Type B pancreatic cell (in vitro differentiated cells): ENCODE measurements at places on chromosomes 1 and 21.

DNA sequence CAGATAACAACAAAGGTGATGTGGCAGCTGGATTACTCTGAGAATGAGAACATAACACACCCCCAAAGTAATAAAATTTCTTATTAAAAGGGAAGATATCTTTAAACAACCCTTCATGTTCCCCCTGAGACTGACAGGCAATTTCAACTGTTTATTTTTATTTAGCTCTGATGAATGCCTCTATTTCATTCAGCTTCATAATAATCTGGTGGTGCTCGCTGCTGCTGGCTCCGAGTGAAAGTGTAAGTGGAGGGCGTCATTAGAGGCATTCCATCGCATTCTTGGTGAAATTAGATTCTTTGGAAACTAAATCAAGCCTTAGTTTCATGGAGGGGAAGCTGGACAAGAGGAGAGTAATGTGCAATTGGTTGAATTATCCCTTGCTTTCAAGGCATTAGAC lies 128.9 kb downstream of the GRIK1 start:
- DNase-seq = no peak
- no peaks in the 10 kb centered on the region for H3K36me3 ChIP-seq
- H3K27me3 ChIP-seq = no peaks in the 10 kb centered on the region
- H3K4me3 ChIP-seq = no peak overlapping the region

- no peak overlapping the region for H3K4me3 ChIP-seq
- peaks cover 24% of the 10 kb centered on the region for H3K4me1 ChIP-seq
- H3K27ac ChIP-seq = peak overlapping the region; percentile 16
- DNase-seq = no peak
- no peaks in the 10 kb centered on the region for H3K27me3 ChIP-seq
Measured at GRCh38 chr1:59007820-59008598, 224.2 kb upstream of the JUN start.

DNA sequence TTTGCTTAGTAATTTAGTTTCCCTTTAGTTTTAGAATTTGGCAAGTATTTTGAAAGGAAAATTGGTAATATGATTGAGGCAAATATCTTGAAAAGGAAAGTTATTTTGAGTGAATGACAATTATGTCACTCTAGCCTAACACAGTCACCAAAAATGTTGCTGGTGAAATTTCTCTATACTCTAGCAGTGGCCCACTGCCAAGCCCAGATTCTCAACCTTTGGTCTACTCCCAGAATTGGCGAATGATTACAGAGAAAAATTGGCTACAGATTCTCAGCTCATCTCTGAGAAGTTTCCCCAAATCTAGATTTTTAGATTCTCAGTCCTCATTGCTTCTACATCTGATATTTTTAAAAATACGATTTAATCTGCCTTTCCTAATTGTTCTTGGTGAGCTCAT lies 84.9 kb downstream of the PIGK start:
- no peak overlapping the region for H3K27ac ChIP-seq
- H3K4me3 ChIP-seq = no peak overlapping the region
- no peaks in the 10 kb centered on the region for H3K36me3 ChIP-seq
- H3K27me3 ChIP-seq = no peaks in the 10 kb centered on the region
- no peak for DNase-seq
- H3K4me1 ChIP-seq = no peaks in the 10 kb centered on the region

GRCh38 chr1:224753491-224753890 lies 137.4 kb downstream of the CNIH3 start:
- H3K4me1 ChIP-seq = peaks cover 11% of the 10 kb centered on the region
- H3K36me3 ChIP-seq = no peaks in the 10 kb centered on the region
- peaks cover 3% of the 10 kb centered on the region for H3K27me3 ChIP-seq
- DNase-seq = no peak

DNA sequence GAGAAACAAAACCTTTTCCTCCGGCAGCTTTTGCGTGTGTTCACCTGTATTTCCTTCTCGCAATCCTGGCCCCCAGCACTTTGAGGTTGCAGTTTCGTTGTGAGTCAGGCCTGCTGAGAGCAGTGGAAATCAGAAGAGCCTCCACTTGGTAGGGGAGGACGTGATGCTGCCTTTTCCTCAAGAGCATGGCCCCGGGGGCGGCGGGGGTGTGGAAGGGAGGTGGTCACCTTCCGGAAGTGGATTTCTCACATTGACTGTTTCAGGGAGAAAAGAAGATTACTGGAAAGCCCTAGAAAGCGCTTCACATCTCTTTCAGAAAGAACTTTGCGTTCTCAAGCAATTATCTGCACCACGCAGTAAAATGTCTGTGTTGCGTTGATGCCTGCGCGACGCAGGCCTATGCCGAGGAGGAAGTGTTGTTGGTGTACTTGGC lies 12.2 kb upstream of the IL10 start:
- H3K36me3 ChIP-seq = no peaks in the 10 kb centered on the region
- H3K4me1 ChIP-seq = no peaks in the 10 kb centered on the region
- no peak overlapping the region for H3K4me3 ChIP-seq
- H3K27me3 ChIP-seq = peaks cover 15% of the 10 kb centered on the region
- no peak overlapping the region for H3K27ac ChIP-seq

DNA sequence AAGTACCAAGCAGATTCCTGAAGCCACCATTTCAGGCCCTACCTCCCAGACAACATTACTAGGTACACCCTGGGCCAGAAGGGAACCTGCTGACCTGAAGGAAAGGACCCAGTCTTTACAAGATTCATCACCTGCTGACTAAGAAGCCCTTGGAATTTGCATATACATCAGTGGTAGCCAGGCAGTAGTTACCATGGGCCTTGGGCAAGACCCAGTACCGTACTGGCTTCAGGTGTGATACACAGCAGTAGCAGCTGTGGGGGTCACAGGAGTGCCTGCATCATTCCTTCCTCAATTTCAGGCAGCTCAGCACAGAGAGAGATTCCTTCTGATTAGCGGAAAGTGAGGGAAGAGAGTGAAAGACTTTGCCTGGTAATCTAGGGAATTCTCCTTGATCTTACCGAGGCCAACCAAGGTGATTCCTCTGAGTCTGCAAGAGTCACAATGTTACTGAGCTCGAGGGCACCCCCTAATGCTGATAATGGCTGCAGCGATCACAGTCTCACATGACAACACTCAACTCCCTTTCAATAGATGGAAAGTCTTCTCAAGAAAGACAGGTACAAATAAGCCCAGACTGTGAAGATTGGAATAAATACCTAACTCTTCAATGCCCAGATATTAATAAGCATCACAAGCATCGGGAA lies 22.0 kb upstream of the UHMK1 start:
- H3K4me3 ChIP-seq = no peak overlapping the region
- H3K4me1 ChIP-seq = no peaks in the 10 kb centered on the region
- DNase-seq = no peak
- peaks cover 5% of the 10 kb centered on the region for H3K27me3 ChIP-seq

GRCh38 chr21:17044696-17045095 lies 468.1 kb upstream of the CXADR start:
- H3K27ac ChIP-seq = no peak overlapping the region
- no peaks in the 10 kb centered on the region for H3K4me1 ChIP-seq
- H3K27me3 ChIP-seq = no peaks in the 10 kb centered on the region
- DNase-seq = no peak
- peaks cover 4% of the 10 kb centered on the region for H3K36me3 ChIP-seq

DNA sequence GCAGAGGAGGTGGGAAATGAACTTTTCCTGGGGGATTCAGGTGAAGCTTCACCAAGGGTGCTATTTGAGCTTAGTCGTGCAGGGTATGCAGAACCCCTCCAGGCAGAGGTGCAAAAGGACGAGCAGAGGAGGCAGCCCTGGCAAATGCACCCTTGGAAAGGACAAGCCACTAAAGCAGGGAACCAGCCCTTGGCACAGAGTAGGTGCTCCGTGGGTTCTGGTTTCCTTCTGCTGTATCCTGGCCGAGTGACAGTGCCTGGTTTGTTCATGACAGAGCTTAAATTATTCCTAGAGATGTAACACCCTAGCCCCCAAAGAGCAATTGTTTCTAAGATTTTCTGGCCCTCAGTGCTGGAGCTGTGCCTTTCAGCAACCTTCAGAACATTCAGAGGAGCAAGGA lies 73.4 kb upstream of the SYT6 start:
- H3K27ac ChIP-seq = no peak overlapping the region
- H3K4me3 ChIP-seq = no peak overlapping the region
- DNase-seq = no peak
- peaks cover 7% of the 10 kb centered on the region for H3K27me3 ChIP-seq
- H3K4me1 ChIP-seq = no peaks in the 10 kb centered on the region

DNA sequence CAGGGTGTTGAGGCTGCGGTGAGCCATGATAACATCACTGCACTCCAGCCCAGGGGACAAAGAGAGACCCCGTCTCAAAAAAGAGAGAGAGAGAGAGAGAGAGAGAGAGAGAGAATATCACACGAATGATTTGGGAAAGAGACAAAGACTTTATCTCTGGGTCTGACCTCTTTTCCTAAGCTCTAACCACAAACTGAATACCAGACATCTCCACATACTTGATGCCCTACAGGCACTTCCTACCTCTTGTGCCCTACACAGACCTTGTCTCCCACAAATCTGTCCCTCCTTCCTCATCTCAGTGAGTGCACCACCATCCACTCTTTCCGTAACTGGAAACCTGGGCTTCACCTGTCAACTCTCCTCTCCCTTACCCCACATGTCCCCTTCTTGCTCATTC lies 27.0 kb upstream of the PTCH2 start:
- no peaks in the 10 kb centered on the region for H3K27me3 ChIP-seq
- H3K4me3 ChIP-seq = no peak overlapping the region

GRCh38 chr1:160030657-160031364 lies 979 bp downstream of the PIGM start:
- H3K36me3 ChIP-seq = no peaks in the 10 kb centered on the region
- peaks cover 18% of the 10 kb centered on the region for H3K4me1 ChIP-seq
- H3K4me3 ChIP-seq = peak overlapping the region; percentile 96
- peaks cover 14% of the 10 kb centered on the region for H3K27me3 ChIP-seq
- no peak for DNase-seq
- peak overlapping the region; percentile 88 for H3K27ac ChIP-seq

GRCh38 chr1:204626381-204626780 lies 59.2 kb downstream of the LRRN2 start:
- H3K36me3 ChIP-seq = no peaks in the 10 kb centered on the region
- no peak overlapping the region for H3K27ac ChIP-seq
- no peak overlapping the region for H3K4me3 ChIP-seq
- DNase-seq = no peak

DNA sequence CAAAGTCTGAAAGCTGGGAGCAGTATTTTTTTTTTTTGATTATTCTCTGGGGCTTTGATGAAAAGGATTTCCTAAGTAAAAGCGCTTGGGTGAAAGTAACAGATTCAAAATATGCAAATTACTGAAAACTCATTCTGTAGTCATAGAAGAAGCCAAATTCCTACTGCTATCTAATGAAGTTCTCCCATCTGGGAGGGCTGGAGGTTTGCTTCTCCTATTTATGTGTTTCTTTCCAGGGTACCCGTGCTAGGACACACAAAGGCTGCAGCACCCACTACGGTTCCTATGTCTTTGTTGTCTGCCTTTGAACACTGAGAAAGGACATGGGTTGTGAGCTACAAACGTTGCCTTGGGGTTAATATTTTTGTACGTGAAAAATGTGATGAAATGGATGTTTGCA lies 324.7 kb upstream of the KAZN start:
- no peak for DNase-seq
- no peaks in the 10 kb centered on the region for H3K36me3 ChIP-seq
- no peaks in the 10 kb centered on the region for H3K4me1 ChIP-seq
- H3K27ac ChIP-seq = no peak overlapping the region
- no peak overlapping the region for H3K4me3 ChIP-seq

DNA sequence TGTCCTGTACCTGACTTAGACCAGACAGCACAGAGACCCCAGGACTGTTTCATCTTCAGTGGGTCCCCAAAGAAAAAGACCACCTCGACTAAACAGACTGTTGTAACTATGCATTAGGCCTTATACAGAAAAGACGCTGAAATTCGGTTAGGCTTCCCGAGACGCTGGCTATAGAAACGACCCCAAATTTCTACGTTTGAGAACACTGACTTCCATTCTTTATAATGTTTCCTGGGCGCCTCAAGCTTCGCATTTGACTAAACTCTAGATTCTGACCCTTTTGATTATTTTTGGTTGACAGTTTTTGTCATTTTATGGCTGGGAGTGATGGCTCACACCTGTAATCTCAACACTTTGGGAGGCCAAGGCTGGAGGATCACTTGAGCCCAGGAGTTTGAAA lies 986 bp upstream of the TRAPPC10 start:
- peak overlapping the region; percentile 92 for H3K4me3 ChIP-seq
- H3K27ac ChIP-seq = peak overlapping the region; percentile 90
- peaks cover 39% of the 10 kb centered on the region for H3K4me1 ChIP-seq
- no peak for DNase-seq
- no peaks in the 10 kb centered on the region for H3K36me3 ChIP-seq

- no peak overlapping the region for H3K27ac ChIP-seq
- no peak overlapping the region for H3K4me3 ChIP-seq
- DNase-seq = no peak
- no peaks in the 10 kb centered on the region for H3K27me3 ChIP-seq
- peaks cover 2% of the 10 kb centered on the region for H3K4me1 ChIP-seq
- no peaks in the 10 kb centered on the region for H3K36me3 ChIP-seq
Measured at GRCh38 chr1:219155135-219155534, 18.5 kb upstream of the LYPLAL1 start.

- no peaks in the 10 kb centered on the region for H3K27me3 ChIP-seq
- H3K27ac ChIP-seq = no peak overlapping the region
- H3K4me1 ChIP-seq = peaks cover 4% of the 10 kb centered on the region
- H3K4me3 ChIP-seq = no peak overlapping the region
Measured at GRCh38 chr1:82330330-82330729, 529.6 kb downstream of the ADGRL2 start.

DNA sequence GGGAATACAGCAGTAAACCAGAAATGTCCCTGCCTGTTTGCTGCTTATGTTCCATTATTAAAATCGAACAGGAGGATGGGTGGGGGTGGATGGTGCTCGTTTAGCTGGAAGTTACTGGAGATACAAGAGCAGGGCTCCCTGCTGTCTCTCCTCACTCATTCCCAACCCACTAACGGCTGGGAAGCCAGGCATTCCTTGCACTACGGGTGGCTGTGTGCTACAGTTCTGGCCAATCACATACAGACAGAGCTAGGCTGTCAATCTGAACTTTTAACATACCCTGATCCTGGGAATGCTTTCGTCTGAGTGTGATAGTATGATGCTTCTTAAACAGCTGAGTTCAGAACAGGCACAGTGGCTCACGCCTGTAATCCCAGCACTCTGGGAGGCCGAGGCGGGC lies 7.0 kb downstream of the SIPA1L2 start:
- no peak overlapping the region for H3K27ac ChIP-seq
- no peak for DNase-seq
- H3K4me1 ChIP-seq = peaks cover 51% of the 10 kb centered on the region
- peaks cover 8% of the 10 kb centered on the region for H3K36me3 ChIP-seq

DNA sequence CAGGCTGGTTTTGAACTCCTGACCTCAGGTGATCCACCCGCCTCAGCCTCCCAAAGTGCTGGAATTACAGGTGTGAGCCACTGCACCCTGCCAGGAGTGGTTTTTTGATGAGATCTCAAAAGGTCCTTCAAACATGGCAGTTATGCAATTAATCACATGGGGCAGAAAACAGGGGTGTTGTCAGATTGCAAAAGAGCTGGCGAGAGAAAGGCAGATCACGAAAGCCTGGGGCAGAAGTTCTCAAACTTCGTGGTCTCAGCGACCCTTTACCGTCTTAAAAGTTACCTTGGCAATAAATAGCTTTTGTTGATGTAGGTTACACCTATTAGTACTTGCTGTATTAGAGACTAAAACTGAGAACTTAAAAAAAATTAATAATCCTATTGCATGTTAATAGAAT lies 16.1 kb downstream of the CNR2 start:
- H3K4me1 ChIP-seq = no peaks in the 10 kb centered on the region
- H3K4me3 ChIP-seq = no peak overlapping the region
- DNase-seq = no peak
- H3K36me3 ChIP-seq = no peaks in the 10 kb centered on the region
- H3K27me3 ChIP-seq = peaks cover 35% of the 10 kb centered on the region
